Globus pallidus (tissue), 1 donor: ENCODE measurements at places on chromosomes 13 and 19.
A peak's percentile ranks its signal among the peaks of the same experiment; 100 is the strongest.

- peak; percentile 20 for DNase-seq
Observed at GRCh38 chr13:39603424-39603947, 493 bp upstream of the LHFPL6 start.

GRCh38 chr13:110277357-110277975 is 29.5 kb downstream of the COL4A1 start:
- DNase-seq, result no peak

DNA sequence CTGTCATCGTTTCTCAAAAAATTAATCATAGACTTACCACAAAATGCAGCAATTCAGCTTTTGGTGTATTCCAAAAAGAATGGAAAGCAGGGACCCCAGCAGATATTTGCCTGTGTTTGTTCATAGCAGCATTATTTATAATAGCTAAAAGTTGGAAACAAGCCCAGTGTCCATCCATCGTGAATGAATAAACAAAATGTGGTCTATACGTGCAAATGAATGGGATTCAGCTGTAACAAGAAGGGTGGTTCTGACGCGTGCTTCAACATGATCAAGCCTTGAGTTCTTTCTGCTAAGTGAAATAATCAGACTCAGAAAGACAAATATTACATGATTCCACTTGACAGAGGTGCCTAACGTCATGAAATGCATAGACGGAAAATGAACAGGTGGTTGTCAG is 36.4 kb downstream of the PSG11 start:
- DNase-seq, result no peak

DNA sequence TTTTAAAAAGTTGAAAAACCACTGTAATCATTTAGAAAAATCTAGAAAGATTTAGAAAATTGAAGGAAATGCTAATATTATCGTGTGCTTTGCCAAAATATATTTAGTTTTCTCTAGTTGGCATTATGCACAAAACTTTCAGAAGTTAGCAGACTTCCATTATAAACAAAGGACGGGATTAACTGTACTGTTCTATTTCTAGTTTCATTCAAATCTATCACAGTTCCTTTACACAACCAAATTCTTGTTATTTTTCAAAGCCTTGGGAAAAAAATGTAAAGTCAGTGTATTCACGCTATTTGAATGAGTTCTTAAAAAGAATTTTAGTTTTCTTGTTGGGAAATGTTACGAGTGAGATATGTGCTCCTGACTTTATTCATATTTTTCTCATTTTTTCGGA is 277.8 kb downstream of the LMO7 start:
- DNase-seq, result no peak

GRCh38 chr13:44784708-44785080 is 204.6 kb downstream of the NUFIP1 start:
- DNase-seq, result no peak

GRCh38 chr13:39016087-39016486 is 21.8 kb downstream of the PROSER1 start:
- DNase-seq, result no peak

DNA sequence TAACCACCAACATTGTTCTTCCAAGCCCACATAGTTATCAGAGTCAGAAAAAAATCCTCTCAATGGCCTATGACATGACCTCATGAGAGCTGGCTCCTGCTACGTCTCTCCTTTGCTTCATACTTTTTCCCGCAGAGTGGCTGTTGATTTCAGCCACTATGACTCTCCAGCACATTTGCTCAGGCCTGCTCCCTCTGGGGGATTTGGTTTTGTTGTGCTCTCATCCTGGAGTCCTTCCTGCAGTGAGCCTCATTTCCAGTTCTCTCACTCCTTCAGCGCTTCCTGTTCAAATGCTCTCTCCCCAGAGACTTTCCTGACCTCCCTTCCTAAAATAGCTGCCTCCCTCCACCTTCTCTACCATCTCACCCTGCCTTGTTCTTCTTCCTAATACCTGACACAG is 72.0 kb upstream of the USP29 start:
- no peak for DNase-seq

GRCh38 chr13:86946734-86947133 is 724.4 kb upstream of the SLITRK5 start:
- DNase-seq, result no peak

GRCh38 chr19:58022283-58022660 is 11.6 kb upstream of the ZSCAN1 start:
- DNase-seq, result no peak

GRCh38 chr19:55373993-55374757 is 2.5 kb upstream of the TMEM190 start:
- no peak for DNase-seq

GRCh38 chr13:76644906-76645305 is 241.3 kb downstream of the KCTD12 start:
- no peak for DNase-seq

GRCh38 chr19:44731622-44732021 is 16.9 kb upstream of the BCL3 start:
- no peak for DNase-seq

DNA sequence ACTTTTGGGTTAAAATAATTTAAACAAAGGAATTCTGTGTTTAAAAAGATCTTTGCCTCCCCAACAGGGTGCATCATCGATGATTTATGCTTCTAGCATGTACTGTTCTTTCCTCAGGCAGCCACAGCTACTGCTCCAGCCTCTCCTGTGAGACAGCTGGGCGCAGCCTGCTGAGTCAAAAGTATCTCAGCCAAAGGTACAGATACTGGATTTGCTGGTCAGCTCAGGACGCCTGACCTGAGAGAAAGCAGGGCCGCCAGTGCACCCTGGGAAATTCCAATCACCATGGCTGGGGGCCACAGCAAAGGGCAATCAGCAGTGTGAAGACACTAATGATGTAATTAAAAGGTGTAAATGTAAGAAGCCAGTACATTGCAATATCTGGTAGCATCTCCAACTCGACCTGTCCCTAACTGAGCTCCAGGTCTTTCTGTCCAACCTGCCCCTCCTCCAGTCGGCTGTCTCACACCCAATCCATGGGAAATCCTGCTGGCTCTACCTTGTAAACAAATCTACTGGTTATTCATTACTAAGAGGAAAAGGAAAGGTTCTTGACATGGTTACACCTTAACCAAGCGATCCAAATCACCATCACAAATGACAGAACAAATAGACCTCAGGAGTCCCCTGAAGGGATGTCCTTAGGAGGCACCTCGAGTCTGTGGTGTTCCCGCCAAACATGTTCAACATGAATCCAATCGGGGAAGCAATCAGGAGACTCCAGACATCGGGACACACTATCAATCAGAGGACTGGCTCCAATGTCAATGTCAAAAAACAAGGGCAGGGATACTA is 7.3 kb downstream of the OPA3 start:
- DNase-seq, result no peak

- no peak for DNase-seq
Observed at GRCh38 chr19:33866696-33867095, 70.0 kb downstream of the KCTD15 start.

GRCh38 chr13:90293793-90294361 is 1053.6 kb upstream of the MIR17HG start:
- DNase-seq, result peak; percentile 3

DNA sequence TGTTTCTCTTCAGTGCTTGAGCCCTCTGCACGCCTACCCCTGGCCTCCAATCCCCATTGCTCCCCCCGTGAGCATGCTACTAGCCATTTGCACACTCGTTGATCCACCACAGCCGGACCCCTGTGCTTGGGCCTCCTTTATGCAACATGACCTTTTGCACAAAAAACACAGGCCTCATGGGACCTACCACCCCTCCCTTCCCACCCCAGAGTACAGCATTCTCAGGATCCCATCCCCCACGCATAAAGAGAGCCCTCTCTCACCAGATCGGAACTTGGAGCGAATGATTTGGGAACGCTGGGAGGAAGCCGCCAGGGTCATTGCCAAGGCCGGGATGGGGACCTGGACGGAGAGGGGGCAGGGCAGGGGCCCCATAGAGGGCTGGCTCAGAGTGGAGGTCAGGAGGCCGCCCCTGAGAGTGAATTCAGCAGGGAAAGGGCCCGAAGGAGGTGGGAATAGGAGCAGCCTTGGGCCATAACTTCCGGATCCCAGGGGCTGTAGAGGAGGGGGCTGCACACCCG is 754 bp downstream of the MAMSTR start:
- no peak for DNase-seq

- no peak for DNase-seq
Observed at GRCh38 chr19:55550321-55550650, 4.9 kb upstream of the SBK3 start.

DNA sequence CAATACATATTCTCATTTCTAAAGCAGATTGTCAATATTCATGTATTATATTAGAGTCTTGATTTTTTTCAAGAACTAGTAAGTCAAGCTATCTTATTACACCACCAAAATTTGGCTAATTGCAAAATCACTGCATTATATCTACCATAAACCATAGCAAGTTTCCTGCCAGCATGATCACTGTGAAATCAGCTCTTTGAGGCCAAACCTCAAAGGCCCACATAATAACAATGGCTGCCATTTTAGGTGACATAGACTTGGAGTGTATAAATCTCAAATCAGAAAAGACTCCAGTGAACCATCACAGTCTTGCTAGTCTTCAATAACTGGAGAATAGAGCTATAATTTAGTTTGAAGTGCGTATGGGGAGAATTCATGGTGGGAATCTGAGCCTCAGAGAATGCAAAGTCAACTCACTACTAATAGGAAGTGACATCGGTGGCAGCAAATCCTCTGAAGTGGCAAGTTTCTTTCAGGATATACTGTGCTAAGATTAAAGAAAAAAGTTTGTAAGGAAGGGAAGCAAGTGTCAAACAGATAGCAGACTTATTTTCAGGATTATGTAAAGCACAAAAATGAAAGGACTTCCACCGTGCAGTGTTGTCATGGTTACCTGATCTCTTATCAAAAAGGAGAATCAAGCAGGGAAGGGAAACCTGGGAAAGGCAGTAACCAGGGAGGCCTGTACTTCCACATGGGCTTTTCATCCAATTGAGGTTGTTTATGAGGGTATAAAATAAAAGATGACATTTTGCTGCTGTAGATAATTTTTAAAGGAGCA is 117.4 kb upstream of the FNDC3A start:
- no peak for DNase-seq

- DNase-seq, result no peak
Observed at GRCh38 chr19:42178791-42179674, 38.4 kb downstream of the DEDD2 start.

GRCh38 chr13:44425041-44425814 is 51.6 kb downstream of the SERP2 start:
- no peak for DNase-seq

GRCh38 chr19:51599084-51599483 is 28.0 kb downstream of the ZNF175 start:
- DNase-seq, result no peak

DNA sequence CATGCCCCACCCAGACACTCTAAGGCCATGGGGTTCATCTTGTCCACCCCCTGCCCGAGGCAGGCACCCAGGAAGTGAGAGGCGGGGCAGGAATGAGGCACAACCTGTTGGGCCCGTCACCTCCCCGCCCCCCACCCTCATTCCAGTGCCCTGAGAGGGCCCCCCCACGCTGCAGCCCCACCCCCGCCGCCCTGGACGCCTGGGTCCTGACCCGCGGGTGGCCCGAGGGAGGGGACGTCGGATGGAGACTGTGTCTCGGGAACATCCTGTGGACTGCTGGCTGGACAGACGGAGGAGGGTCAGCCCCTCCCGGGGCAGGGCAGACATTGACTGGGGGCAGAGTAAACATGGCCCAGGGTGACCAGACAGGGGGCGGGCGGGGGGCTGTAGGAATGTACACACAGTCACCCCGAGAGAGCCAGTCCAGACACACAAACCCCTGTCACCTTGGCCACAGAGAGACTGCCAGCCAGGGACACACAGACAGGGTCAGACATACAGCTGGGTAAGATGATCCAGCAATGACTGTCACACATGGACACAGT is 7.4 kb upstream of the JUNB start:
- DNase-seq, result no peak

DNA sequence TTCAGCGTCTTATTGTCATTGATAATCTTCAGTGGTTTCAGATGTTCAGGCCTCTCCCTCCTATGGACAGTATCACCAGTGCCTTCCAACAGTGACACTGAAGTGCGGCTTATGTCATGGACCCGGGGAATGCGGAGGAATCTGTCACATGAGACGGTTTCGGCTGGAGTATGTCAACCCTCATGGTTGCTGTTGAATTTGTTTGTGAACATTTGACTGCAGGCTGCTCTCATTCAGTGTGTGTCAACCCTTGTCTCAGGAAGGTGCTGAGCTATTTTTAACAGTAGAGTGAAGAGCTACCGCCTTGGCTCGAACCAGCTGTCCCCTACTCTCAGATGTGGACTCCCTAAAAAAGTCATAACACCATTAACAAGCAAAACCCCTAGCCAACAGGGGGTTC is 138.8 kb upstream of the RNF113B start:
- DNase-seq, result no peak

DNA sequence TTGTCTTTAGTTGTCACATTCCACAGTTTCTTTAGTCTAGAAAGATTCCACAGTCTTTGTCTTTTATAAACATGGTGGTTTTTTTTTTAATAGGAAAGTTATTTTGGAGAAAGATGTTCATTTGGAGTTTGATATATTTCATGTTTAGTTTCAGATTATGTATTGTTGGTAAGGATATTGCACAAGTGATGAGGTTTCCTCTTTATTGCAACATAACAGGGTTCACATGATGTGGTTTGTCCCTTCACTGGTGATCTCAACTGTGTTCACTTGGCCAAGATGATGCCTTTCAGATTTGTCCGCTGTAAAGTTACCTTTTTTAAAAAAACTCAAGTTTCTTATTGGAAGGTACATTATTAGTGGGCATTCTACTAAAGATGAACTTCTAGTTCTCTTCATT is 3.2 kb downstream of the ZNF230 start:
- no peak for DNase-seq

DNA sequence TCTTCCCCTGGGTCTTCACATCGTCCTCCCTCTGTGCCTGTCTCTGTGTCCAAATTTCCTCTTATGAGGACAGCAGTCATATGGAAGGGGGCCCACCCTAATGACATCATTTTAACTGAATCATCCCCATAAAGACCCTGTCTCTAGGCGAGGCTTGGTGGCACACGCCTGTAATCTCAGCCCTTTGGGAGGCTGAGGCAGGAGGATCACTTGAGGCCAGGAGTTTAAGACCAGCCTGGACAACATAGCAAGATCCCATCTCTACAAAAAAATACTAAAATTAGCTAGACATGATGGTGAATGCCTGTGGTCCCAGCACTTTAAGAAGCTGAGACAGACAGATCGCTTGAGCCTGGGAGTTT is 4.8 kb downstream of the MYO9B start:
- DNase-seq, result no peak

DNA sequence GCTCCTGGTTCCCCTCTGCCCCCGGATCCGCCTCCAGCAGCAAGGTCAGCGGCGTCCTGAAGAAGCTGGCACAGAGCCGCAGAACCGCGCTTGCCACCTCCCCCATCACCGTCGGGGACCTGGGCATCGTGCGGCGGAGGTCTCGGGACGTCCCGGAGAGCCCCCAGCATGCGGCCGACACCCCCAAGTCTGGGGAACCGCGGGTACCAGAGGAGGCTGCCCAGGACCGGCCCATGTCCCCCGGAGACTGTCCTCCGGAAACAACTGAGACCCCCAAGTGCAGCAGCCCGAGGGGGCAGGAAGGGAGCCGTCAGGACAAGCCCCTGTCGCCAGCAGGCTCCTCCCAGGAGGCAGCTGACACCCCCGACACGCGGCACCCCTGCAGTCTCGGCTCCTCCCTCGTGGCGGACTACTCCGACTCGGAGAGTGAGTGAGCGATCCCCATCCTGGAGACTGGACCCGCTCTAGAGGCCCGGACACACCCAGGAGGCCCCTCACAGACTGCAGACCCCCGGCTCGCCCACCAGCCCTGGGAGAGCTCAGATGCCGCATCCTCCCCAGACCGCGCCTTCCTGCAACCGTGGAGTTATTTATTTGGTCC is 1.6 kb upstream of the MRI1 start:
- DNase-seq, result no peak
